Erythroblast (primary cell): ENCODE measurements at places on chromosomes 6 and 20.

DNA sequence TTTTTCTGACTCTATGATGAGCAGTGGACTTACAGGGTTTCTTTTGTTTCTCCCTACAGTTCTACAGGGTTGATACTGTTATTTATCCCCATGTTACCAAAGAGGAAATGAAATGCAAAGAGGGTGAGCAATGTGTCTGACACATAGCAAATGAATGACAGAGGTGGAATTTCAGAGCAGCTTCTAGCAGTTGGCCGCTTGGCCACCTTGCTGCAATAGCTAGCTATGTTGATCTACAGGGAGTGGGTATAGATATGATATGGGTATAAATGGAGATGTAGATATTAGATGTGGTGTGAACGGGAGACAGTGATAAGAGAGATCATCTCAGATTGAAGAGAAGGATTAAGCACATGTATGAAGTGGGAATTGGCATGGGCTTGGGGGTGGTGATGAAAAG, 10.9 kb upstream of the SLC22A3 start:
- DNase-seq = no peak

DNA sequence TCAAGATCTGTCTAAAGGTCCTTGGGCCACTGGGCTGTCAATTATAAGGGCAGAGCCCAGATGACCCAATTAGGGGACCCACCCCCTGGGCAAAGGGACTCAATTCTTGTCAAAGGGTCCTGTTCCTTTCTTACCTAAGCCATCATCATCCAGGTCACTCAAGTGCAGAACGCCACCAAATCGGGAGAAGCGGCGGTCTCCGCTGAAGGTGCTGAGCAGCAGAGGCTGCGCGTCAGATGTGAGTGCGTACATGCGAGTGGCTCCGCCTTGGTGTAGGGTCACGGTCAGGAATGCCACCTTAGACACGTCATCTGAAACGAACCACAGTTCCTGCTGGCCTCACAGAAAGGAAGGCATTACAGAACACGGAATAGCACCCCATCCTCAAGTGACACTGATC, 34.2 kb downstream of the MRS2 start:
- no peak for DNase-seq

DNA sequence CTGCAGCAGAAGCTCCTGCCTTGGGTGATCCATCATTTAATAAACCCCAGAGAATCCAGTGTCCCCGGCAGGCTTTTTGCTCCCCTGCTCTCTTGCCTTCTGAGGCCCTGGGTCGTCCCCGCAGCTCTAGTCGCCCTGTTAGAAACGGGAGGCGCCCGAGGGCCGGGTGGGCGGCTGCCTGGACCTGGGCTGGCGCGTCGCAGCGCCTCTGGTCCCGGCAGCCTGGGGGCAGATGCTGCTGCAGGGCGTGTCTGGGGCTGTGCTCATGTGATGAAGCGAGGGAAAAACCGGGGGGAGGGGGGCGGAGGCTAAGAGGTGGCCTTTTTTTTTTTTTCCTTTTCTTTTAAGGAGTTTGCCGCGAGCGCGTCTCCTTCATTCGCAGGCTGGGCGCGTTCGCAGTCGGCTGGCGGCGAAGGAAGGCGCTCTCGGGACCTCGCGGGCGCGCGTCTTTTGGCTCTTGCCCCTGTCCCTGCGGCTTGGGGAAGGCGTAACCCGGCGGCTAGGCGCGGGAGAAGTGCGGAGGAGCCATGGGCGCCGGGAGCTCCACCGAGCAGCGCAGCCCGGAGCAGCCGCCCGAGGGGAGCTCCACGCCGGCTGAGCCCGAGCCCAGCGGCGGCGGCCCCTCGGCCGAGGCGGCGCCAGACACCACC, 394 bp downstream of the AKAP12 start:
- DNase-seq = peak; percentile 66

GRCh38 chr6:75449630-75450206, 43.9 kb downstream of the FILIP1 start:
- DNase-seq = no peak

DNA sequence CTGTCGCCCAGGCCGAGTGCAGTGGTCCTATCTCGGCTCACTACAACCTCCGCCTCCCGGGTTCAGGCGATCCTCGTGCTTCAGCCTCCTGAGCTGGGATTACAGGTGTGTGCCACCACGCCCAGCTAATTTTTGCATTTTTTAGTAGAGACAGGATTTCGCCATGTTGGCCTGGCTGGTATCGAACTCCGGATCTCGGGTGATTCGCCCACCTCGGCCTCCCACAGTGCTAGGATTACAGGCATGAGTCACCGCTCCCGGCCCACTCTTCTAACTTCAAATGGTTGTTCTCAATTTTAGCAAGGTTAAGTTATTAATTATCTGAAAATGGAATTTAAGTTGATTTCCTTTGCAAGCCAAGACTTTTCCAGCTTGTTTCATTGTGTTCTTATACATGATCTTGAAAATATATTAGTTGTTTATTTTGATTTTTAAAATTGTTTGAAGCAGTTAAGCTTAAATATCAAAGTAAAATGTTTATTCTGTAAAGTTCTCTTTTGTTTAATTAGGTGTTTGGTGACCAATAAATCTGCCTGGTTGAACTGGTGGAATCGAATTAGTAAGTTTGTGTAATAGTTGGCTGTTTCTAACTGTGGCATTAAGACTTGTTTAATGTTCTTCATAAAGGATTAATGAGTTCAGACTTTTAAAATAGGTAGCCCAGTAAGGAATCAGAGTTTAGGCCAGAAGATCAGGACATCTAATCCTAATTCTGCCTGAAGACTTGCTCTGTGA, 2.3 kb downstream of the PM20D2 start:
- peak; percentile 3 for DNase-seq

DNA sequence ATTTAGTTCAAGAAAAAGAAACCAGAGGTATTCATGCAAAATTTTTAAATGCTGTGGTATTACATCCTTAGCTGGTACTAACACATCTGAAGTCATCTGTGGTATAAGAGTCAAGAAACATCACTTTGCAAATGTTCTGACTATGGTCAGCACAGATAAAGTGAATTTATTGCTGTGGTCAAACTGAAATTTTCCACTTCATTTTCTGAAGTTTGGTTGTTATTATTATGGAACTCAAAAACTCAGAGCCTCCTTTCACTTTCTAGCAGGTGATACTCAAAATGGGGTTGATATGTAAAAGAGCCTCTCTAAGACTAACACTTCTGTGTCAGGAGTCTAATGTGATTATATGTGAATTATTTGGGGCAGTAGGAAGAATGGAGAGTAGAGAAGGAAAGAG, 257.8 kb downstream of the RNGTT start:
- peak; percentile 42 for DNase-seq

- peak; percentile 66 for DNase-seq
Observed at GRCh38 chr6:83055366-83055964, 10.2 kb downstream of the UBE3D start.

DNA sequence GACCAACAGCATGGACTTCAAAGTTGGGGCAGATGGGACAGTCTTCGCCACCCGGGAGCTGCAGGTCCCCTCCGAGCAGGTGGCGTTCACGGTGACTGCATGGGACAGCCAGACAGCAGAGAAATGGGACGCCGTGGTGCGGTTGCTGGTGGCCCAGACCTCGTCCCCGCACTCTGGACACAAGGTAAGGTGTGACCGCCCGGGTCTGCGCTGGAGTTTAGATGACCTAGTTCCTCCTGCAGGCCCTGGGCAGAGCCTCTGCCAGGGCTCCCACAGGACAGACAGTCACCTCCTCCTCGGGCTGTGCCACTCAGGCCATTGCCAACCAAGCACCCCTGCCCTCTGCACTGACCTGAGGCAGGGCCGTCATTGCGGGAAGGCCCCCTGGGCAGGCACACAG, 322.1 kb downstream of the TAF4 start:
- DNase-seq = no peak

- DNase-seq = no peak
Observed at GRCh38 chr6:167153521-167153959, 4.2 kb downstream of the GPR31 start.

DNA sequence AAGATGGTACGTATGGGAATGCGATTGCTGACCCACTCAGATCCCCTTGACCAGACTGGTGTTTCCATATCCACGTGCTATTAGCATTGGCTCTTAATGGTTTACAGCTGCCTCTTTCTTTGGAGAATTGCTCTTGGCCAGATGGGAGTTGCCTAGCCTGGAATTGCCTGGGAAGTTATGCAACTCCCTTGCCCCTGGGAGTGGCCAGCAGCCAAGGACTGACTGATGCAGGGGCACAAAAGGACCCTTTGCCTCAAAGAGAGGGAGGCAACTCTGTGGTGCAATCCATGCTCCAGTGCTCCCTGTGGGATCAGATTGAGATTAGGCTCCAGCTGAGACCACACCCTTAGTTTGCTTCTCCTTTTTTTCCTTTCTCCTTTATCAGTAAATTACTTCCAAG, 203.5 kb upstream of the JAG1 start:
- no peak for DNase-seq

GRCh38 chr20:60011512-60012507, 53.6 kb downstream of the CDH26 start:
- DNase-seq = no peak

- peak; percentile 31 for DNase-seq
Observed at GRCh38 chr20:44471481-44471882, 4.2 kb upstream of the TTPAL start.

- DNase-seq = peak; percentile 48
Observed at GRCh38 chr20:32189691-32190615, 17.6 kb downstream of the PLAGL2 start.

DNA sequence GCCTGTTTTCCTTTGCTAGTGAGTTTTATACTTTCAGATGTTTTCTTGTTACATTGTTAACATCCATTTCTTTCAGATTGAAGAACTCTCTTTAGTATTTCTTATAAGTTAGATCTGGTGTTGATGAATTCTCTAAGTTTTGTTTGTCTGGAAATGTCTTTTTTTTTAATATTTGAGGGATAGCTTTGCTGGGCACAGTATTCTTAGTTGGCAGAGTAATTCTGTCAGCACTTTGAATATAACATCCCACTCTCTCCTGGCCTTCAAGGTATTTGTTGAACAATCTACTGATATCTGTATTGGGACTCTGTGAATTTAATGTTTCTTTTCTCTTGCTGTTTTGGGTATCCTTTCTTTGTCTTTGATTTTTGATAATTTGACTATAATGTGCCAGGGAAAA, 79.4 kb upstream of the UST start:
- DNase-seq = no peak

GRCh38 chr20:12965212-12965869, 43.4 kb upstream of the SPTLC3 start:
- DNase-seq = no peak

DNA sequence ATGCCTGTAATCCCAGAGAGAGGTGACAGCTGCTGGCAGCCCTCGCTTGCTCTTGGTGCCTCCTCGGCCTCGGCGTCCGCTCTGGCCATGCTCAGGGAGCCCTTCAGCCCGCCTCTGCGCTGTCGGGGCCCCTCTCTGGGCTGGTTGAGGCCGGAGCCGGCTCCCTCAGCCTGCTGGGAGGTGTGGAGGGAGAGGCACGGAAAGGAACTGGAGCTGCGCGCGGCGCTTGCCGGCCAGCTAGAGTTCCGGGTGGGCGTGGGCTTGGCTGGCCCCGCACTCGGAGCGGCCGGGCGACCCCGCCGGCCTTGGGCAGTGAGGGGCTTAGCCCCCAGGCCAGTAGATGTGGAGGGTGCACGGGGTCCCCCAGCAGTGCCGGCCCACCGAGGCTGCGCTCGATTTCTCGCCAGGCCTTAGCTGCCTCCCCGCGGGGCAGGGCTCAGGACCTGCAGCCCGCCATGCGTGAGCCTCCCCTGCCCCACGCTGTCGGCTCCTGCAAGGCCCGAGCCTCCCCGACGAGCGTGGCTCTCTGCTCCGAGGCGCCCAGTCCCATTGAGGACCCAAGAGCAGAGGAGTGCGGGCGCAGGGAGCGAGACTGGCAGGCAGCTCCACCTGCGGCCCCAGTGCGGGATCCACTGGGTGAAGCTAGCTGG, 34.6 kb downstream of the C6orf52 start:
- DNase-seq = peak; percentile 4

DNA sequence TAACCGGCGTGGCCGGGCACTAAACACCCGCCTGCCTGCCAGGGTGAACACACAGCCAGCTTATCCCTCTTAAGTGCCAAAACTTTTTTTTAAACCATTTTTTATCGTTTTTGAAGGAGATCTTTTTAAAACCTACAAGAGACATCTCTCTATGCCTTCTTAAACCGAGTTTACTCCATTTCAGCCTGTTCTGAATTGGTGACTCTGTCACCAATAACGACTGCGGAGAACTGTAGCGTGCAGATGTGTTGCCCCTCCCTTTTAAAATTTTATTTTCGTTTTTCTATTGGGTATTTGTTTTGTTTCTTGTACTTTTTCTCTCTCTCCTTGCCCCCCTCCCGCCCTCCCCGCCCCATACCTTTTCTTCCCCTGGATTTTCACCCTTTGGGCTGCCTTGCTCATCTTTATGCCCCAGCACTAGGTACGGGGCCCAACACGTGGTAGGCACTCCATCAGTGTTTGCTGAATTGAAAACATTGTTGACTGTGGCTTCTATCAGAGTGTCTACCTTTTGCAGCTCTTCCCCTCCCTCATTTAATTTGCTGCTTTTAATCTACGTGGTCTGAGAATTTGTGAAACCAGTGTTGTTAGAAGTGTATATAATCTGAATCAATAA, 1.5 kb downstream of the ZCCHC3 start:
- peak; percentile 54 for DNase-seq

- no peak for DNase-seq
Observed at GRCh38 chr20:18712131-18712530, 101.5 kb upstream of the SCP2D1 start.

DNA sequence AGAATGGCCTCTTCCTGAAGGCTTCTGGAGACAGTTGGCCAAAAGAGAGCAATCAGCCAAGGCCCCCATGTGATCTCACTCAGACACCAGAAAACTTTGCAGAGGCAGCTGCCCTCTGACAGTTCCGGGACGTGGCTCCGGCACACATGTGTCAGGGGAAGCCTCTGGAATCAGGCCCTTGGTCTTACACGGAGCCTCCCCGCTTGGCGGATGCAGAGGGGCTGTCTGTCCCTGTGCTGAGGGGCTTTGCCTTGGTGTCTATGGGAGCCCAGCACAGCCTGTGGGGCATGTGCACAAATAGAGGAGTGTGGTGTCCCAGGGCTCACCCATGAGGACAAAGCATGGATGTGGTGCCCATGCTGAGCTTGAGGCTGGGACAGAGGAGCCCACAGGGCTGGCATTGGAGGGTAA, 13.8 kb downstream of the SIGLEC1 start:
- DNase-seq = no peak

DNA sequence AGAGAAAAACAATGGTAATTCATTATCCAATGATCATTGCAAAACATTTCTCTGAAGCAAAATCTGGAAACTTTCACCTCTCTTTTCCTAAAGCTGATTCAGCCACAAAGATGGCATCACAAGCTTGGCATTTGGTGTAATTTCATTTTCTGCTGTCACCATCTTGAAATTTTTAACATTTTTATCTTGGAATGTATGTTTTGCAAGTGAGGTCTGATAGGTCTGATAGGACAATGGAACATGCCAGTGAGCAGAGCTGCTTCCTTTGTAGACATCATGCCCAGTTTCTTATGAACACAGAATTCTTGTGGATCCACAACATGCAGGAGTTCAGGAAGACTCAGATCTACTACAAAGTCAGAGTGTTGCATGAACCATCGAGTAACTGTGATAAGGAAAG, 969.6 kb downstream of the EYS start:
- no peak for DNase-seq

DNA sequence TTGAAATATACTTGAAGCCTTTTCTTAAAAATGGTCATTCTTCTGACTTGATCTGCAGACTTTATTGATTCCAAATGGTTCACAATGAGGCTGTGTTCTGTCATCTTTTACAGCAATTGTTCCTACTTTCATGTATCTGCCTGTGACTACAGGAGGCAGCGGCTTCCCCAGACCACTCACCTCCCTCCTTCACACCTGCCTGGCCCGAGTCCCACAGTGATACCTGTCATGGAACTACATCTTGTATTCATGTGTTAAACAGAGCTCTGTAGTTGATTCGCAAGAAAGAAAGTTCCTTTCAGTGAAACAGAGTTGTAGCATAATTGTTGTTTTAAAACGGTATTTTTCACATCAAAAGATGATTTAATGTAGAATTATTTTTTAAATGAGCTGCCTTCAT, 673.5 kb upstream of the AGPAT4 start:
- no peak for DNase-seq
